ENCODE measurements at places on chromosomes 11 and 22. TPM values are rescaled to one million over a fixed set of nuclear protein-coding genes. Genes with fewer than 3 reads are reported as not detected.

RFPL1 gene
- total RNA-seq = not detected

RFPL2 gene
- total RNA-seq = not detected

GLYATL1 gene
- total RNA-seq = 2.0 TPM

RNF169 gene
- 8.7 TPM for total RNA-seq

LYVE1 gene
- total RNA-seq = 0.36 TPM

NCR3LG1 gene
- 8.7 TPM for total RNA-seq

RGL4 gene
- total RNA-seq = not detected

SMIM35 gene
- total RNA-seq = not detected

PYGM gene
- 5.8 TPM for total RNA-seq

MYEOV gene
- total RNA-seq = not detected

SYT8 gene
- total RNA-seq = 6.0 TPM

IFITM2 gene
- 666 TPM for total RNA-seq

ME3 gene
- 12.5 TPM for total RNA-seq

Data from cardiac atrium fibroblast (primary cell).